ENCODE measurements at places on chromosomes 6 and 20.

DNA sequence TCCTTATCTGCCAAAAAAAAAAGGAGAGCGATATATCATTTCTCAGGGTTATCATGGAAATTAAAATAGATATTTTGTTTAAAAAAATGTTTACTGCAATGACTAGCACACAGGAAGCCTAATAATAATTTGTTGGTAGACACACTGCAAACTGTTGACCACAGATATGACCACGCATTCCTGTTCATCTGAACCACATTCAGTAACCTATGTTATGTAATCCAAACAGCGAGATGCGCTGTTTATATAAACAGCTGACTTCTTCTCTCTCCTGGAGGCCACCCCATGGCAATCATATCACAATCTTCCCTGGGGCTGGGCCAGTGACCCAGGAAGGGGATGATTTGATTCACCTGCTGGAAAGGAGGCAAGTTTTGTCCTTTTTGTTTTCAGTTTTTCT lies 129.3 kb upstream of the UST start:
- no peak for DNase-seq

GRCh38 chr6:75109022-75109421 lies 96.8 kb downstream of the COL12A1 start:
- no peak for DNase-seq

GRCh38 chr20:45835329-45835765 lies 1.7 kb downstream of the SNX21 start:
- DNase-seq, result no peak

- no peak for DNase-seq
These were observed 79.5 kb upstream of the RALGAPA2 start for GRCh38 chr20:20791664-20792568.

- DNase-seq, result no peak
These were observed 88.9 kb downstream of the FHL5 start for GRCh38 chr6:96651816-96652215.

- DNase-seq, result no peak
These were observed 164.8 kb downstream of the SOBP start for GRCh38 chr6:107654764-107655163.

- DNase-seq, result no peak
These were observed 77.9 kb downstream of the MRPL14 start for GRCh38 chr6:44049163-44049988.

DNA sequence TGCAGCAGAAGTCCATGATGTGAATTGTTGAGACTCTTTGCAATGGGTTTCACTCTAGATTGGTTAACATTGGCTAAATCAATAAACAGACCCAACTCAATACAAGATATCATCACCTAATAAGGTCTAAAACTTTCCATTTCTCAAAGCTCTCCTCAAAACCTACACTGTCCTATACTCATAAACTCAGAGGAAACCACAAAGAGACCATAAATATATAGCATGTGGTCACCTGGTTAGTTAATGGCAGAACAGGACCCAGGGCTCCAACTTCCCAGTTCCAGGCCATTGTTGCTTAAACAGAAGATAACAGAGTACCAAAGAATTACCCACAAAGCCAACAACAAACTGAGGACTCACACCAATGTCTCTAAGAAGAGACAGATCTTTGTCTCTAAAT lies 12.0 kb downstream of the RTN4IP1 start:
- DNase-seq, result no peak

- no peak for DNase-seq
These were observed 13.4 kb downstream of the ZNF335 start for GRCh38 chr20:45958593-45958992.

DNA sequence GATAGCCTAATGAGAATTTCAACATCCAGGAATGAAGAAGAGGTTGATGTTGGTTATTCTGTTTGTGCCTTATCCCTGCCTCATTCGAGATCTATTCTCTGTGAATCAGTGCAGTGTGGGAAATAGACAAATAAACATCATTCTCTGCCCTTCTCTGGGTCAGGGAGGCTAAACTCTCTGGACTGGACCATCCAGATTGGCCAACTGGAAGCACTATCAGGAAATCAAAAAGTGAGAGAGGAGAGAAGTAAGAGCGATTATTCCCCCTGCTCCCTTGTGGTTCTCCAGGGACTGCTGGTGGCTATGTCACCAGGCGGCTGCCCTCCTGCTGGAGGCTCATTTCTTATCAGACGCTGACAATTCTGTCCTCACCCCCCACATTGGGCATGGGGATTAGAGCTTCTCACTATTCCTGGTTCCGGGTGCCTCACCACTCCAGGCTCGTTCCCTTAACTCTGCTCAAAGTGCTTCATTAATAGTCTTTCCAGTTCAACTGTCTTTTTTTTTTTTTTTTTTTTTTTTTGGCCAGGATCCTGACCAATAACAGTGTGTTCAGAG lies 201.7 kb upstream of the RREB1 start:
- no peak for DNase-seq

- DNase-seq, result no peak
These were observed 61.3 kb upstream of the EPB41L1 start for GRCh38 chr20:36093025-36093803.

GRCh38 chr6:52590152-52590891 lies 13.5 kb upstream of the TRAM2 start:
- DNase-seq, result no peak

- no peak for DNase-seq
These were observed at the start of gene HLA-DPA1 for GRCh38 chr6:33073431-33073871. Gene HLA-DPA1 (minus strand): TSS chr6:33073649.

GRCh38 chr6:27812805-27813492 lies 99.2 kb downstream of the OR2B2 start:
- no peak for DNase-seq

- DNase-seq, result no peak
These were observed 33.9 kb upstream of the STXBP5 start for GRCh38 chr6:147170269-147170668.

- DNase-seq, result no peak
These were observed 20.0 kb upstream of the PLN start for GRCh38 chr6:118528129-118528528.

DNA sequence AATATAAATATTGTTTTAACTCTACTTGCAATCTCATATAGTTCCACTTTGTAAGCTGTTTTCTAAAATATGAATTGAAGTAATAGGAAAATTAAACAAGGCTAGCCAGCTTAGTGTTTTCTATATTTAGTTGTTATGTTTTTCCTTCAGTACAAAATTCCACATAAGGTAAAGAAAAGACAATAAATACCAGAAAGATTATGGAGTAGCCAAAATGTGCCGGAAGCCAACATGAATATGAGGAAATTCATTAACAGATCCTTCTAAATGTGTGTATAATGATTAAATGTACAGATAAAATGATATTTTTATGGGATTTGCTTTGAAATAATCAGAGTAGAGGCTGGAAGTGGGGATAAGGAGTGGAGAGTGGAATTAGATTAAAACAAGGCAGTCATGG lies 52.5 kb upstream of the COL21A1 start:
- no peak for DNase-seq

GRCh38 chr6:168390749-168391420 lies 50.1 kb upstream of the SMOC2 start:
- DNase-seq, result no peak

DNA sequence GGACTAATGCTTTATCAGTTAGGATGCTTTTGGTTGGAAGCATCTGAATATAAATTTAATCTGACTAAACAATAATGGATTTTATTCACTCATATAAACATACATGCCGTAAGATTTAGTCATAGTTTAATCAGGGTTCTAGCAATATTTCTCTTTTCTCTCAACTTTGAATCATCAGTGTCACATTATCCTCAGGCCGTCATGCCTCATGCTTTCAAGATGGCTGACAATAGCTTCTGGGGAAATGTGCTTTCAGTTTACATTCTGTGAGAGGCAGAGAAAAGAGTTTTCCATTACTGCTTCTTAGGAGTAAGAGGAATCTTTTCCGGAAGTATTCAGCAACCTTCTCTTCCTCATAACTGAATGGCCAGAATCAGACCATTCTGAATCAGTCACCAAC lies 162.2 kb downstream of the GJA1 start:
- no peak for DNase-seq

DNA sequence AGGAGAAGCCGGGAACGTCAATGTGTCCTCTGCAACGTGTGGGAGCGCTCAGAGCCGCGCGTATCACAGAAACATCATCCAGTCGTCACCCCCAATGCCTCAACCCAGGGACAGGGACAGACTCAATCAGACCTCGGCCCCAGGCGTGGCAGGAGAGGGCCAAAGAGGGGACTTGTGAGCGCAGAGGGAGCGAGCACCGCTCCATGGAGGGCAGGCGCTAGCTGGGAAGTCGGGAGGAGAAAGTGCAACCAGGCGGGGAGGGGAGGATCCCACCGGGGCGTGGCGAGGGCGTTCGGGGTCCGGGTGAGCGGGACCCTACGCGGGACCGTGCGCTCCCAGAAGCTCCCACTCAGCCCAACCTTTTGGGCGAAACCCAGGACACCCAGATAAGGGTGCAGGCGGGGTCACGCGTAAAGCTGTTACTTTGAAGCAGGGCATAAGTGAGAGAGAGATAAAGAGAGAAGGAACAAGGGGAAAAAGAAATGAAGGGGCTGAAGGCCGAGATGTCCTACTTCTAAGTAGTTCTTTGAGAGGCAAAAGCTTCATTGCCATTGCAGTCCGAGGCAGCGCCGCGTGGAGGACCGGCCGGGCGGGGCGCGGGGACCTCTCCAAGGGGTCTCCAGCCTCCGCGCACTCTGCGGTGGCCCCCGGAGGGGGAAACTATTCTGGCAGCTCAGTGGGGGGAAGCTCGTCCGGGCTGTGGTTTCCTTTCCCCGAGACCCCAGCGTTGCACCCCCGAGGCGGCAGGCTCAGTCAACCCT lies 862 bp upstream of the SOBP start:
- DNase-seq, result peak; percentile 7

DNA sequence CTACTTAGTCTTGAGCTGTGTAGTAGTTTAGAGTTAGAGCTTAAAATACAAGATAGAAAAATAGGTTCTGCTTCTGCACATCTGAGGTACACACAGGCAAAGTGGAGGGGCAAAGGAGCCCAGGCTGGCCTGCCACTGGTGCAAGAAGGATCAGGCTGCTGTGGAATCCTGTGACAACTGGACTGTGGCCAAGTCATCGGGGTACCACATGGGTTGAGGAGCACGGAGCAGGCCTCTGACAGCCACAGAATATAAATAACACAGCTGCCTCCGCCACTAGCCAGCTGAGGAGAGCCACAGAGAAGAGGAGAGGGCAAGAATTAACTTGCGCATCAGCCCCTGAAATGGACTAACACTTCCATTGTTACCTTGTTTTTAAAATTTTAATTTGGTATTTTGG lies 206.0 kb upstream of the MARCKS start:
- DNase-seq, result no peak

DNA sequence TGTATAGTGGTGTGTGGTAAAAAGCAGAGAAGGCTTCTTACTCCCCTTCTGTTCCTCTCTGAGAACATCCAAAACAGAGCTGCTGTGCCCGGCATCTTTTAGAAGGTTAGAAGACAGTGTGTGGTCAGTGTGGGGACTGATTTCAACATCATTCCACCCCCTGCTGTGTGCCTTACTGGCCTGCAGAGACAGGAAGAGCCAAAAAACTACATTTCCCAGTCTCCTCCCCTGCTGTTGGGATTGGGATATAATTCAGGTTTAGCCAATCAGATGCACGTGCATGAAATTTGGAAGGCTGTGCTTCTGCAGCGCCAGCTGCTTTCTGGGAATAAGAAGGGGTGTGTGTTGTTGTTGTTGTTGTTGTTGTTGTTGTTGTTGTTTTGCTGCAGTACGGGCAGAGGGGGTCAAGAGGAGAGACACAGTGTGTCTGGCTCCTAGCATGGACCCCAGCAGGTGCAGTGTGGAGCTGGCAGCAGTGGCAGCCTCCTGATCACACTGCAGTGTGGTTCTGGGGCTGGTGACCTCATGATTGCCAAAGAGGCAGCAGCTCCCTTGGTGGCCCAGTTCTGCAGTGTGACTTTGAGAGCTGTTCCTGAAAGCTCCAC lies 74.7 kb downstream of the MRPL14 start:
- no peak for DNase-seq

DNA sequence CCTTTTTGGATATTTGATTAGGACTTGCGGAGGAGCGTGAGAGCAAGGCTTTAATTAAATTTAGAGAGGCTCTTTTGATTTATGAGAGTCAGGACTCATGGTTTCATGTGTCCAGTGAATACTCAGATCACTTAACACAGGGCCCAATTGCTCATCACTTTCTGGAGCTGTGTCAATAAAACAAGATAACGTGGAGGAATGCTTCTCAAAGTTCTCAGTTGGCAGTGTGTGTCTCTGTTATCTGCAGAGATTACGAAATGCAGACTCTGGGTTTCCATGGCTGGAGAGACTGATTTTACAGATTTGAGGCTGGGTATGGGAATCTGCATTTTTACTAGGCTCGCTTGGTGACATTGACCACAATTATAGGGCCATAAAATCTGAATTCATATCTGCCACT lies 335.8 kb upstream of the FLRT3 start:
- no peak for DNase-seq

DNA sequence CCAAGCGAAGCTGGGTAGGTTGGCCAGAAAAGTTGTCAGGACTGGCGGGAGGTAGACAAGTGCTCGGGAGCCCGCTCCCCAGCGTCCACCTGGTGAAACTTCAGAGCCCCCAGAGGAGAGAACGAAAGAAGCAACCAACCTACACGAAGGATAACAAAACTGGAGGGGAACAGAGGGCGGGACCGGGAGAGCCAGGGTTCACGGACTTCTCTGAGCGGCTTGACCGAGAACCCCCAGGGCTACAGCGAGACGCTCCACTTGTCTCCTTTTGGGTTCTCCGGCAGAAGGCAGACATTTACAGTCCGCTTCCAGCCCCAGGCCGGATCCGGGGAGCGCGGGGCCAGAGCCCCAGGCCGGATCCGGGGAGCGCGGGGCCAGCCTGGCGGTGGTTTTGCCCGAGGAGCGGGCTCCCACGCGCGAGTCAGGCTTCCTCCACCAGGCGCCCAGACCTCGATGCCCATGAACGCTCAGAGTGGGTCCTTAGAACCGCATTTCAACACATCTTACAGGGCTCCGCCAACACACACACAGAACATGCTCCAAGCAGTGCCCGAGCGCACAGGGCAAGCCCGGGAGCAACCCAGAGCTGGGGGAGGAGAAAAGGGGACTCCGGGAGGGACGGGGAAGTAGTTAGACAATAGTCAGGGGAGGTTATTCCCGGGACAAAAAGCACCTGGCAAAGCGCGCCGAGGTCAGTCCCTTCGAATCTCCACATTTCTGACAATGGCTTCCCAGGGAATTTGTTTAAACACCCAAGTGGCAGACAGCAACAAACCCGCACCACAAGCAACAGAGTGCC lies 1.1 kb downstream of the PTPRK start:
- DNase-seq, result peak; percentile 1
